Sciatic nerve (tissue), 2 donors: ENCODE measurements at places on chromosomes 13 and 19.
A peak's percentile ranks its signal among the peaks of the same experiment; 100 is the strongest.

- no peak for DNase-seq
These were observed 940 bp upstream of the DCUN1D2 start for GRCh38 chr13:113491418-113491883.

GRCh38 chr19:31616031-31616430, 266.8 kb upstream of the TSHZ3 start:
- no peak for DNase-seq

- DNase-seq: no peak
These were observed 7.9 kb upstream of the HSH2D start for GRCh38 chr19:16135430-16136127.

- DNase-seq: no peak
These were observed 787 bp downstream of the ZNF580 start for GRCh38 chr19:55641426-55642152.

DNA sequence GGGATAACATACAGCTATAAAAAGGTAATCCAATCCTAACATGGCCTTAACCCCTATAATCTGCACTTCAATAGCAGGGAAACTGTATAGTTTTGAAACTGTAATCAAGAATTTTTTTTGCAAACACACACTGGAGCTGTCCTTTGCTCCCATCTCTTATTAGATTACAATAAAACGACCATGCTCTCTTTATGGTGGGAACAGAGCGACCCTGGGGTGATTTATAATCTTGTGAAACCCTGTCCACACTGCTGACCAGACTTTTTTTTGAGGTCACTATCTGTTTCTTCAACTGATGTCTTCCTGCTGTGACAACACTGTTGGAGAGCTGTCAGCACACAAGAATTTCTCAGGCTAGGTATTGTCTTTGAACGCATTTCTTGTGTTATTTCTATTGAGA, 35.3 kb downstream of the DACH1 start:
- DNase-seq: no peak

DNA sequence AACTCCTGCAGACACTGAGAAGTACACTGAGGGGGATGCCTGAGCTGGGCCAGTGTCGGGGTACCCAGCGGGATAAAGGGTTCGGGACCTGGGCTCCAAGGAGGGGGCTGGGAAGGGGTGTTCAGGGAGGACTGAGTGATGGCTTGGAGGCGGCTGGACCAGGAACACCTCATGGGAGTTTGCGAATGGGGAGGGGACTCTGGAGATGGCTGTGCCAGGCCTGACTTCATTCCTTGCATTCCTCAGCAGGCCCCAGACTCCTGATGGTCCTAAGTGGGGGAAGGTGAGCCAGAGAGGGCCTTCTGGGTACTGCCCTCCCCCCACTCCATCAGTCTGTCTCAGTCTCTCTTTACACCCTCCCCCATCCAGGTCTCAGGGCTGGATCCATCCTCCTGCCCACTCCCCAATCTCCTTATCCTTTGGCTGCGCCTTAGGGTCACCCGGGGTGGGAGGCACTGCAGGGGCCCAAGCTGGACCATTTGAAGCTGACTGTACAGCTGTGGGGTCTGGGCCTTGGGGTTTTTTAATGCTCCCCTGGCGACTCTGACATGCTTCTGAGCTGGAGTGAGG, 13.8 kb downstream of the PAK4 start:
- DNase-seq: no peak

DNA sequence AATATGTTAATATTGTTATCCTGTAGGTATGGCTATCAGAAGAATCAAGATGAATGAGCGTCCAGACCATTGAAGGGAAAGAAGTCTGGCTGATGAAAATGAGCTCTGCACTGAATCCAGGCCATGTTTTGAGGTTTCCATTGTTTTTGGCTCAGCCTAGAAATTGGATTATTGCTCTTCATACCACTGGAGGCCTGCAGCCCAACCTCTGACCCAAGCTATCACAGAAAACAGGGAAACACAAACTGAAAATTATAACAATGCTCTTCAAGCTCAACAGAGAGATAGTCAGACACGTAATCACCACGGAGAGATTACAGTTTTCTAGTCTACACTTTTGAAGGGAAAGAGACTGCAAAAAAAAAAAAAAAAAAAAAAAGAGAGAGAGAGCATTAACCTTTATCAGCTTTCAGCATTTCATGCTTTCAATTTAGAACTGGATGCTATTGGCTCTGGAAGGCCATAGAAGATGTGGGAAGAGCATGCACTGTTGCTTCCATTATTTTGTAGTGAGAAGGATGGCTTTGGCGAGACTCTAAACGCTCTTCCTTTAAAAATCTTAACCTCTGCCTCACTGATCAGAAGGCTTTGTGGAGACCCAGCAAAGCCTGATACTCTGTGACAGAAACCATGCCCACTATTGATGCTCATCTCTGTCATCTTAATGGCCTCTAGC, 10.8 kb downstream of the EDNRB start:
- DNase-seq: no peak

DNA sequence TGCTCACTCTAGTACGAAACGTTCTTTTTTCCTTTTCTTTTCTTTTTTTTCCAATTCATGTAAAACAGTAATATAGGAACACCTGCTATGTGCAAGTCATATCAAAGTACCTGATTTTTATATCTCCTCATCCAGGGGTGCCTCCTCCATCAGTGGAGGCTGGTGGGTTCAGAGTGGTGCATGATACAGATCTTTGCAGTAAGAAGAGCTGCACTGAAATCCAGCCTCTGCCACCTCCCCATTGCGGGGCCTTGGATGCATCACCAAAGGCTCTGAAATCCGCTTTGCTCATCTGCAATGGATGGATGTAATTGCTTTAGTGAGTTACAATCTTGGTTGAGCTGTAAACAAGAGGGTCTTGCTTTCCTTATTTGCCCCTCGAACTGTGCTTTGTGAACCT, 38.3 kb downstream of the GPR12 start:
- DNase-seq: no peak

DNA sequence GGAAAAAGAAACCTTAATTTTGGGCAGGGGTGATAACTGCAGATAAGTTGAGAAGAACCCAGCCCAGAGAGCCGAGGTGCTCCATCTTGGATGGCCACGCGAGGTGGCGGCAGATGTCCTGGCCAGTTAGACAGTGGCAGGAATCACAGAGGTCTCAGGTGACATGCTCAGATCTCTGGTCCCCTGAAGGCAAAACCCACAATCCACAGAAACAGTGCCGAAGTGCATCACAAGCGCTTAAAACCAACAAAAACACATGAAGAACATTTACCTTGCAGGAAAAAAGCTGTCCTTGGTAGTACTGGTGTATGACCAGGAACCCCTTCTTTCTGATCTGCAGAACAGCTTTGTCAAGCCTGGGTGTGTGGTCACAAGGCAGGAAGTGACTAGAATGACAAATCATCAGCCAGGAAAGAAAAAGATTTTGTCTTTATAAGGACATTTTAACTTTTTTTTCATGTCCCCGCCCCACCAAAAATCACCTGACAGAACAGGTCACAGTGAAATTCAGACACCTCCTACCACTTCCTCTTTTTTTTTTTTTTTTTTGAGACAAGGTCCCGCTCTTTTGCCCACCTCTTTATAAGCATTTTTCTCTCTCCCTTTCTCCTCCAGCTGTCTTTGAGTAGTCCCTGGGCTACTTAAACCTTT, at the start of gene LCP1:
LCP1 (minus strand) TSS at position 338 of the 651 bp plus-strand sequence. CDS start 22,515 bp downstream, outside the sequence.
- no peak for DNase-seq

DNA sequence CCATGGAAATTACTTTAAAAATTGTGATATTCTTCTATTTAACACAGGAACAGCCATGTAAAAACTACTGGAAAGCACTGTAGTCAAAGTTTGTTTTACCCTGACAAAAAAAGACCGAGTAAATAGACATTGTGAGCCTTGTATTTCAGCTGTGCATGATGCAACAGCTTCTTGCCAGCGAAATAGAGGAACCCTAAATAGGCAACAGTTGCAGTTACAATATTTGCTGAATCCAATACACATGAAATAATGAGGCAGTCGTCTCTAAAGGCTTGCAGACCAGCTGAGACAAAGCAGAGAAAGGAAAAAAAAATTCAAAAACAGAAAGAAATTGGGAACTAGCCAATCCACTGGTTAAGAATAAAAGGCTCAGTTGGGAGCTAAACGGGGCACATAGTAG, 1001.1 kb downstream of the OLFM4 start:
- no peak for DNase-seq

GRCh38 chr13:114173272-114173671, 5.8 kb upstream of the CFAP97D2 start:
- no peak for DNase-seq

GRCh38 chr13:44810061-44810840, 179.0 kb downstream of the NUFIP1 start:
- no peak for DNase-seq

DNA sequence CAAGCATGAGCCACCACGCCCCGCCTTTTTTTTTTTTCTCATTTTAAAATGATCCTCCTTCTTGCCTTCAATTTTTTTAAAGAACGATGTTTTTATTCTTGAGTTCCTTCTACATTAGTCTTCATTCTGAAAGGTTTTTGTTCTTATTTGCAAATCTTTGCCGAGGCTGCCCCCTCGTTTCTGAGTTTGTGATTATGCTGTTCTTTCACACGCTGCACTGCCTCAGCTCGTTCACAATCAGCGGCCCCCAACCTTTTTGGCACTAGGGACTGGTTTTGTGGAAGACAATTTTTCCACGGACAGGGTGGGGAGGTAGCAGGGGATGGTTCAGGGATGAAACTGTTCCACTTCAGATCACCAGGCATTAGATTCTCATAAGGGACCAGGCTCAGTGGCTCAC, 26.6 kb downstream of the ZNF787 start:
- DNase-seq: no peak

- DNase-seq: no peak
These were observed 131.8 kb downstream of the KCTD12 start for GRCh38 chr13:76754414-76754813.

GRCh38 chr19:12611361-12611699, 610 bp downstream of the ZNF791 start:
- peak; percentile 83 for DNase-seq

- DNase-seq: no peak
These were observed 202.4 kb downstream of the KCTD12 start for GRCh38 chr13:76683854-76684253.

DNA sequence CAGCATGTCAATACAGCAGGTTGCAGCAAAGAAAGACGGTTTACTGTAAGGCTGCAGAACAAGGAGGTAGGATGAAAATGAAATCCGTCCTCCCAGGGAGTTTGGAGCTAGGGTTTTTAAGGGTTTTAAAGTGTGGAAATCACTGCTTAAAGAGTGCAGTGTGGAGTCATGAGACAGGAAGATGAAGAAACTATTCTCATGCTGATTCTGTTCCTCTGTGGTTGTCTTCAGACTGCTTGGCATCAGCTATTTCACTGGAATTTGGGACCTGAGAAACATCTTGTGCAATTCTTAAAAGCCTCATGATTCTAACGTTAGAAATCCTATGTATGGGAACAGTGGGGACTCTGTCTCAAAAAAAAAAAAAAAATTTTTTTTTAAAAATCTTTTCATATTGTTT, 11.4 kb downstream of the ZNF331 start:
- no peak for DNase-seq

DNA sequence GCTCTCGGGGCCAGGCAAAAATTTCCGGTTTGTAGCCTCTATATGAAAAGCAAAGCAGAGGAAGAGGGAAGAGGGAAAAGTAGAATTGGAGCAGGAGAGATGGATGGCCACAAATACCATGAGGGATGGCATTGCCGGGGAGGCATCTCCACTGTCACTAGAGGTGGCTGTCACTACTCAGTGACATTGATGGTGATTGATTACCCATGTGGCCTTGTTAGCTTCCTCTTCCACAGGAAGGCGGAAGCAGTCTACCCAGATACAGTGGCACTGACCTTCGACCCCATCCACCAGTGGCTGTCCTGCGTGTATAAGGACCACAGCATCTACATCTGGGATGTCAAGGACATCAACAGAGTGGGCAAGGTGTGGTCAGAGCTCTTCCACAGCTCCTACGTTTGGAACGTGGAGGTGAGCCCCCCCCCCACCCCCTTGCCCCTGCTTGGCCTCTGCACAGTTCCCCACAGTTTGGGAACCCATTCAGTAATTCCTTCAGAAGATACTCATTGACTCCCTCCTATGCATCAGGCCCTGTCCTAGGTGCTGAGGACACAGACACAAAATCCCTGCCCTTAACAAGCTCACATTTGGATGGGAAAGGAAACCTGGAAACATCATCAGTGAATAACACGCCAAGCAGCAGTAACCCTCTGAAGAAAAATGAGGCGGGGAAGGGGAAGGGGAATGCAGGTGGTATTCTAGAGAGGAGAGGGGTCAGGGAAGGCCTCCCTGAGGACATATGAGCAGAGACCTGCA, 18.6 kb downstream of the WDR62 start:
- no peak for DNase-seq

DNA sequence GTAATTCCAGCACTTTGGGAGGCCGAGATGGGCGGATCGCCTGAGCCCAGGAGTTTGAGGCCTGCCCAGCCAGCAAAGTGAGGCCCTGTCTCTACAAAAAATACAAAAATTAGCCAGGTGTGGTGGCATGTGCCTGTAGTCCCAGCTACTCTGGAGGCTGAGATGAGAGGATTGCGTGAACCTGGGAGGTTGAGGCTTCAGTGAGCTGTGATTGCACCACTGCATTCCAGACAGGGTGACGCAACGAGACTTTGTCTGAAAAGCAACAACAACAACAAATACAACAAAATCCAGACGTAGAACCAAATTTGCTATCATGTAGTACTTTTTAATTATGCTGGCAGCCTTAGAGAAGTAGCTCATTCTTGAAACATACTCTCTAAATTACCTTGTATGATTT, 277.1 kb downstream of the KLF5 start:
- no peak for DNase-seq

DNA sequence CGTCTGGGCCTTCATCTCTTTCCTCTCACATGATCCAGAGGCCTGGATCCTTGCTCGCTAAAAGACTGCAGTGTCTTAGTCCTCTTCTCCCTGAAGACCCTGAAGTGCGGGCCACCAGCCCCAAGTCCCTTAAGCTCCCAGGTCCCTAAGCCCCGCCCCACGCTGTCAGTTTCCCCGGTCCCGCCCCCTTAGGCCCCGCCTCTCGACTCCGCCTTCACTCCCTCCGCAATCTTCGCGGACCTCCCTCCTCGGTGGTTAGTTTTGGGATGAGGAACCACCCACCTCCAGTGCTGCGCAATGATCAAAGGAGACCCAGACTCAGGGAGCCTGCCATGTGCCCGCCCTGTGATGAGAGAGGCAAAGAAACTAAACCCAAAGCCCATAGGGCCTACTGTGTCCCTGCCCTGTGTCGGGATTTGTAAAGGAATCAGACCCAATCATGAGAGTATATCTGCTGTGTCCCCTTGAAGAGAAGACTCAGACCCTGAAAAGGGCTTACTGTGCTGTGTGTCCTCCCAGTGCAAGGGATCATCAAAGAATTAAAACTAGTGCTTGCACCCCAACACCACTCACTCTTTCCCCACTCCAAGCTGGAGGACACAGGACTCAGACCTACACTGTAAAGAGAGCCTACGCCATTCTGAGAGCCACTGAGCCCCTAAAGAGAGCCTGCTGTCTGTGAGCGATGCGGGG, 3.0 kb upstream of the COX6B1 start:
- peak; percentile 95 for DNase-seq

- DNase-seq: no peak
These were observed 574.4 kb upstream of the KLF12 start for GRCh38 chr13:74708629-74709028.

DNA sequence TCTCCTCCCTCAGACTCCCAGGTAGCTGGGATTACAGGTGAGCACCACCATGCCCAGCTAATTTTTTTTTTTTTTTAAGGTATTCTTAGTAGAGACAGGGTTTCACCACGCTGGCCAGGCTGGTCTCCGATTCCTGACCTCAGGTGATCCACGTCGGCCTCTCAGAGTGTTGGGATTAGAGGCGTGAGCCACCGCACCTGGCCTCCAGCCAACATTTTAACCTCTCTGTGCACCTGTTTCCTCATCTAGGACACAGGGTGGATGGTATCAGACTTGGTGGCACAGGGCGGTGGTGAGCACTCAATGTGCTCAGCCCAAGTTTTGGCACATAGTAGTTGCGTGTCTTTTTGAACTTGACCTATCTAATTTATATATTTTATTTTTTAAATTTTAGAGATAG, 12.5 kb downstream of the APBA3 start:
- DNase-seq: no peak
